Urinary bladder (tissue), 4 donors: ENCODE measurements at places on chromosomes 2 and 18. TPM values are rescaled to one million over a fixed set of nuclear protein-coding genes. Genes with fewer than 3 reads are reported as not detected.

DNA sequence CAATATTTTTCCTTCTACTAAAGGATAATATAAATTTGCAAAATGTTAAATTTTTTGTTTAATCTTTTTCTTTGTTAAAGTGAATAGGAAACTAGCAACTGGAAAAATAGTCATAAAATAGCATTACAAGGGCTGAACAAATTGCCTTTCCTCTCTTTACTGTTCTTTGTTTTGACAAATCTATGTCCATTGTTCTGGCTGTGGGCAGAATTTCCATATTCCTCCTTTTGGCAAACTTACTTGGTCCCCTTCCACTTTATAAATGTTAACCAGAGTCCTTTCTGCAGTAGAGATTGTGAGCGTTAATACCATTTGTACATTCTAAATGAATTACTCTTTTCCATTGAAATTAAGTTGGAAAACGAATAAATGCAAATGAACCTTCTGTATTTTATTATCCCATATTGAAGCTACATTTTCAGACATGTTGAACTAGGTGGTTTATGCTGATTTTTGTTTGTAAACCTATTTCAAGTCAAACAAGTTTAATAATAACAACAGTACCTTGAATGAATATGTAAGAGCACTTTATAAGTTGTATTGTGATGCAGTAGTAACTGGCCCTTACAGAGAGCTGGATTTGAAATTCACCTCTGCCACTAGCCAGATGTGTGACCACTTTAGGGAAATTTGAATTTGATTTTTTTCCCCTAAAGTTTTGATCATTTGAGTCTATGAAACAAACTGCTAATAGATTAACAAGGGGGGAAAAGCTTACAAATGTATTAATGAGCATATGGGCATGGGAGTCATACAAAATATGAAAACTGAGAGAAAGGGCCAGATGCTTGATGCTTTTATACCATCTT is 3.3 kb downstream of the RNF125 start:
- DNase-seq: no peak

DNA sequence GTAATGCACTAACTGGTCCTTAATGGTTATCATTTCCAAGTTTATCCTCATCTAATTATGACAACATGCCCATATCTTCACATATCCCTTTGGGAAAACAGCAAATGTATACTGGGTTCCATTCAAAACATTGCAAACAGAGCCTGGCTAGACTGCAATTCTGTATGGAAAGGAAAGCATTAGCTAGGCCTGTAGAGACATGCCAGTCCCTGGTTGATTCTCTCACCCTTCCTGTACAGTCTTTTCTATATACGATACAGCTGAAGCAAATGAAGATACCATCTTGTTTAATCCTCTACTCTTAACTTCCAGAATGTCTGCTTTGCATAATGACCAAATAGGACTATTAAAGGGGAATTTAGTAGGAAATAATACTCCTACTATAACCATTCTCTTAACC is 294.4 kb upstream of the MC4R start:
- DNase-seq: no peak

PPP4R3B gene
- total RNA-seq: 112 TPM

DNA sequence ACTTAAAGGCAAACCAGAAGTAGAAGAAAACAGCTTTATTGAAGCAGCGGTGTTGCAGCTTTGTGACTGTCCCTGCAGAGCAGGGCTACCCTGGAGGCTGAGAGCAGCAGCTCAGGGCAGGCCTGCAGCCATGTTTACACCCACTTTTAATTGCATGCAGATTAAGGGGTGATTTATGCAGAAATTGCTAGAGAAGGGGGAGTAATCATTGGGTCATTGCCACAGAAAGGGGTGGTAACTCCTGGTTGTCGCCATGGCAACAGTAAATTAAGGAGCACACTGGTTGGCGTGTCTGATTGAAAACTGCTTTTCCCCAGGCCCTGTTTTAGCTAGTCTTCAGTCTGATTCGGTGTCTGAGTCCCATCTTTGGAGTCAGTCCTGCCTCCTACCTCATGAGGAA is 195.4 kb upstream of the HDAC4 start:
- DNase-seq: no peak

PROKR1 gene
- 0.69 TPM for total RNA-seq

DNA sequence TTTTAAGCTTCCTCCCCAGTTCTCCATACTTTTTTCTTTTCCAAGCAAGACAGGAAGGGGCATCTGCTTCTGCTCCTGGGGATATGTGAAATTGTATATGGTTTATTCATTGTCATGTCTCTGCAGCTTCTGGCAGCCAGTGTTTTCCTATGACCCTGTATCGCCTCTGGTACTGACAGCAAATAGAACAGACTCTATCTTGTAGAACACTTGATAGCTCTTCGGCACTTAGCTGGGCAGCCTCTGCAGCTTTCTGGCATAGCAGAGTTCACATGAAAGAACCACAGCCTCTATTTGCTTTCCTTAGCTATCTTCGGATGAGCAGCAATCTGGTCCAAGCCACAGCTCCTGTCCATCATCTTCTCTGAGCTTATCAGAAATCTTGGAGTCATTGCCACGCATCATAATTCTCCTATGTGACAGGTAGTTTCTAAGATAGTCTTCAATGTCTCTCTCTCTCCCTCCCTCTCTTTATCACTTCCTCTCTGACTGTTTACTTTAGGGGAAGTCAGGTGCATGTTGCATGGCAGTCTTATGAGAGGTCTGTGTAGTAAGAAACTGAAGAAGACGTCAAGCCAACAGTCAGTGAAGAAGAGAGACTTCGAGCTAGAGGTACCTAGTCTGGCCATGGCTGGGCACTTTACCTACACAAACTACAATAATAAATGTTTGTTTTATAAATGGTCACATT is 627.7 kb upstream of the CDH2 start:
- no peak for DNase-seq

GRCh38 chr18:73942081-73942625 is 205.5 kb downstream of the FBXO15 start:
- DNase-seq: no peak

CRYGD gene
- total RNA-seq: 0.95 TPM

GPC1 gene
- total RNA-seq: 21.1 TPM

DNA sequence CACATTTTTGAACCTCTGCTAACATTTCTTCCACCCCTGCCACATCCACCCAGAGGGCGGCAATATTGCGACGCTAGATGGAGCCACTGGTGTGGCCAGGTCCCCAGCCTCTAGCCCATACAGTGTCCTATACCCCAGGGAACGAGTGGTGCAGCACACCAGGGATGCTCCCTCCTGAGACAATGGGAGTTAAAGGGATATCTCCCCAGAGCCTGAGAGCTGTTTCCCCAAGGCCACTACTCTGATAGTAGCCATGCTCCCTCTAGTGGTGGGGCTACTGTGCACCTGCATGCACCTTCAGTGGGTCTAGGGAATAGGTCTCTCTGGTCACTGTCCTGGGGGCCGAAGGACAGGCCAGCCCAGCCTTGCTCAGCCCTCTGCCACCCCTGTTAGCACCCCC is 336.4 kb upstream of the FSHR start:
- DNase-seq: no peak

PIEZO2 gene
- total RNA-seq: 78.1 TPM

- no peak for DNase-seq
Observed at GRCh38 chr18:35610089-35610488, 28.5 kb downstream of the GALNT1 start.

- no peak for DNase-seq
Observed at GRCh38 chr2:73964223-73964622, 20.5 kb upstream of the TET3 start.

- no peak for DNase-seq
Observed at GRCh38 chr18:33606621-33607020, 28.6 kb downstream of the ASXL3 start.

- no peak for DNase-seq
Observed at GRCh38 chr2:14756981-14757657, 124.6 kb downstream of the LRATD1 start.

DNA sequence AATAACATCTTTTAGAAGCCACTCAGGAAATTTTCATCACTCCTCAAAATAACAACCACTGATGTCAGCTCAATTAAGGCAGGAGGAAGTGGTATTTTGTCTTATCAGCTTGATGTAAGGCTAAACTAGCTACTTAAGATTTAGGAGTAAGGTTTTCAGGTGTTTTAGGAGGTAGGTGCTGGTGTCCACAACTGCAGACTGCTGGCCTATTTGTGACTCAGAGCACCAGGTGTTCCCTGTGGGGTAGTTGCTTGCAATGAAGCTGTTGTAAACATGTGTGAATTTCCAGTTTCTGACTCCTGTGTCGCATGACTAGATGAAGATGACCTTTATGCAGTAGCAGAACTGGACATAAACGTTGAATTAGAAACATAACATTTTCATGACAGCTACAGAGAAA is 164.2 kb downstream of the THSD7B start:
- no peak for DNase-seq

HAAO gene
- total RNA-seq: 10.6 TPM

- no peak for DNase-seq
Observed at GRCh38 chr2:216866515-216867095, 6.7 kb upstream of the TNP1 start.

COL6A3 gene
- total RNA-seq: 1,173 TPM

GRCh38 chr2:88574445-88574844 is 52.8 kb downstream of the EIF2AK3 start:
- no peak for DNase-seq

DNA sequence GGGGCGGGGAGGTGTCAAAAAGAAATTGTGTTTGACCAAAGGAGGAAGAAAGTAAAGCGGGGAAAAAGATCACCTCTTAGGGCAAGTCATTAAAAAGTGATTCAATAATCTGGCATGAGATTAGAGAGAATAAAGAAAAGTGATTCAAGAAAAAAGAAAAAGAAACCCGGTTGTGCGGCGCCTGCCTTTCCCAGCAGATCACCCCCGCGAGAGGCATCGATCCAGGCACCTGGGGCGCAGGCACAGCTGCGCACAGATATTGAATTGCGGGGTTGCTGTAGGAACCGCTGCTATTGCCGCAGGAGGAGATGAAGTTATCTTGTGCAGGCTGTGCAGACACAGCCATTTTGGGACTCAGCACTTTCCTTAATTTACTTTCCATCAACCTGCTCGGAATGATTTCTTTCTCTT is 71.2 kb downstream of the PLB1 start:
- DNase-seq: no peak

DNA sequence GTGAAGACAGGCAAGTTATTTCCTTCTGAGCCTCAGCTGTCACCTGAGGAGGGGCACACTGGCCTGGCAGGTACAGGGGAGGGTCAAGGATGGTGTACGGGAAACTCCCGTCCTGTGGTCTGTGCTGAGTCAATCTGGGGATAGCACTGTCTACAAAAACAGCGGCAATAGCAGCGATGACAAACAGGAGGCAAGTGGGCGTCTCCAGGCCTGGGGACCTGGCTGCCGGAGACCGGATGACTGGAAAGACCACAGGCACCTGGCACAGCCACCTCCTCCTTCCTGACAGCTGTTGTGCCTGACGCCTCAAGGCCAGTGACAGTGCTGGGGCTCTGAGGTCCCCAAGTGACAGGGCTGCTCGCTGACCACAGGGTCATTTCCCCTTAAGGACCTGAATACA is 202.1 kb upstream of the HS6ST1 start:
- DNase-seq: no peak

DNA sequence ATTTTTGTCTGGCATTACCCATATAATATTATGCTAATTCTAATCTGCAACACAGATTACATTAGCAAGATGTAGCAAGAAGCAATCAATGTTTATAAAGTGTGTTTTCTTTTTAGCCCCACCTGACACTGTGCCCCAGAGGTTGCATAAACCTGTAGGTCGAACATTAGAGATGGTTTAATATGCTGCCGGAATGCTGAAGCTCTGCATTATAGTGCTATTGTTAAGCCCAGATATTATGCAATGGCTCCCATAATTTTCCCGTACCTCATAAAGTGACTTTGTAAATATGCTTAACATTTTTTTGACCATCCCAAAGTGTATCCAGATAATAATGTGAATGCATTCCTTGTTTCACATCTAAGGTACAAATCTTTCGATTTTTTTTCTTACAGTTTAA is 109.3 kb upstream of the MAP4K3 start:
- no peak for DNase-seq

INPP5D gene
- 13.5 TPM for total RNA-seq

GRCh38 chr2:69192176-69192945 is 179.4 kb downstream of the ANTXR1 start:
- DNase-seq: no peak

SETBP1 gene
- total RNA-seq: 46.7 TPM

DNAH7 gene
- total RNA-seq: 3.5 TPM

GRCh38 chr2:104673225-104673624 is 180.7 kb upstream of the POU3F3 start:
- no peak for DNase-seq

GRCh38 chr2:66846887-66847286 is 412.0 kb downstream of the MEIS1 start:
- DNase-seq: no peak

DNA sequence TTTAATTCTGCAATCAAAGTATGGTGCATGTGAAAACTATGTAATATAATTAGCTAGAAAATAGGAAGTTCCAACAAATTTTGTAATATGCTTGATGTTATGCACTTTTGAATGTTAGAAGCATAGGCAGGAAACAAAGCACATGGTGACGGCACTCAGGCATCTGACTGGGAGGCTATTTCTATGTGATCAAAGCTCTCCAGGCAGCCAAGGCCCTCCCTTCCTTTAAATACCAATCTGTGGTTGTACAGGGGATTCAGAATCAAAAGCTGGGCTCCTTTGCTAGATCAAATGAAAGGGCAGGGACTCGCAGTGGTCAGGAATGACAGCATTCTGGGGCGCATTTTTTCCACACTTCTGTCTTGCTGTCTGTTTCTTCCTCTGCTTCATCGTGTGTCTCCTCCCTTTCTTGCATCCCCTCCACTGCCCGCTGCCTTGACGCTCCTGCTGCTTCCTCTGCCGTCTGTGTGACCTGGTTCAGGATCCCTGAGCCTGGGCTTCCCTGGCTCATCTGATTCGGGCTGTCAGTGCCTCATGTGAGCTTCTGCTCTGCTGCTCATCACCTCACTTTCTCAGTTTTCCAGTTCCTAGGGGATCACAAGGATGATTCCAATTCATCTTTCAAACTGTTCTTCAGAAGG is 30.9 kb downstream of the TMEM182 start:
- no peak for DNase-seq

DNA sequence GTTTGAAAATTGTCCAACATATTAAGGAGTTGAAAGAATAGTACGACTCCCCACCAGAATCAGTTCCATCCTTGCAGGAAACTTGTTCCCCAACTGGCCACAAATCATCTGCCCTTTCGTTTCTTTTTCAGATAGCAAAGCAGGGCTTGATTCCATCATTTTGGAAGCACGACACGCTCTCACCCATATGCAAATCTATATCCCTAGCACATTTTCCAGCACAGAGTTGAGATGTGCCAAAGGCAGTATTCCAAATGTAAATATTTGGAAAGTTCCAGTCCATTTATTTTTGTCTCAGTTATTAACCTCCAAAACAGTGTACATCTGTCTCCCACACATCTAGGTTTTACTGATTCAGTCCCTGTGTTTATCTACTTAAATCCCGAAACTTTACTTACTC is 128.8 kb upstream of the BCL2L11 start:
- peak; percentile 74 for DNase-seq

GKN2 gene
- not detected for total RNA-seq

OSBPL6 gene
- 1.9 TPM for total RNA-seq

DNA sequence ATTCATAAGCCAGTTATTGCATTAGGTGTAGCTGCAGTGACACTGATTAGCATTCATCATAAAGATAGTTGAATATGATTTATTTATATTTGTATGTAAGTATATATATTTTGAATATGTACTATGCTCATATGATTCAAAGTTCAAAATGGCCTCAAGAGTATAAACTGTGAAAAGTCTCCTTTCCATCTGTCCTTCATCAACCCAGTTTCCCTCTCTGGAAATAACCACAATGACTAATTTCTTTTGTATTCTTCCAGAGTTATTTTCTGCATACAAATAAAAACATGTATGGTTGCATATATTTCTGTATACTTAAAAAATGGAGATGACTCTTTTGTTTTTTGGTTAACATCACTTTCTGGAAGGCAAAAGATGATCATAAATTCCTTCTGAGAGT is 95.2 kb downstream of the CAMKMT start:
- DNase-seq: no peak
